ENCODE measurements at places on chromosomes 1 and 21.

GRCh38 chr1:20078171-20078651 lies 8.2 kb downstream of the PLA2G5 start:
- DNase-seq = no peak

GRCh38 chr1:100862591-100862990 lies 32.1 kb downstream of the EXTL2 start:
- DNase-seq = no peak

GRCh38 chr1:160885042-160885441 lies at the start of gene ITLN1:
Gene ITLN1 (minus strand): TSS chr1:160885180. CDS start chr1:160884877, 303 bp downstream.
- DNase-seq = no peak

DNA sequence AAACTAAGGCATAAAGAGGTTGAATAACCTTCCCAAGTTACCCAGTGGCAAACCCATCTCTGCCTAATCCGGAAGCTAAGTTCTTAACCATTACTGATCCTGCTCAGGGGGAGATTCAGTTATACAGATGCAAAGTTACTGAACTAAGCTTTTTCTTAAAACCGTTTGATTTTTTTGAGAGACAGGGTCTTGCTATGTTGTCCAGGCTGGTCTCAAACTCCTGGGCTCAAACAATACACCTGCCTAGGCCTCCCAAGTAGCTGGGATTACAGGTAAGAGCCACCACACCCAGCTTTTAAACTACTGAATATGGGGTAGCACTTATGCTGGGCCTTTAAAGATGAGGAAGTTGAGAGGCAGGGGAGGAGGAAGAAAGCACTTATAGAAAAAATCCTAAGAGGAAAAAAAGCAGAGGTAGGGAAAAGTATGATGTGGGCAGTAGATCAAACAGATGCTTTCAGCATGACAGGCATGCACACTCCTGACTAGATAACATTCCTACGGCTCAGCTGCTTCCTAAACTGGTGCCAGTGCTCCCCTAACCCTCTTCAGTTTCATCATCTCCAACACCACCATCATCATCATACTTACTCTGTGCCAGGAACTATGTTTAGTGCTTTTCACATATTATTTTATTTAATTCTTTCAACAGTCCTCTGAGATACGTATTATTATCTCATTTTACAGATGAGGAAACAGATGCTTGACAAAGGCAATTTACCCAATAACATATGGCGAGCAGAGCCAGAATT lies 5.8 kb downstream of the PAFAH2 start:
- no peak for DNase-seq

DNA sequence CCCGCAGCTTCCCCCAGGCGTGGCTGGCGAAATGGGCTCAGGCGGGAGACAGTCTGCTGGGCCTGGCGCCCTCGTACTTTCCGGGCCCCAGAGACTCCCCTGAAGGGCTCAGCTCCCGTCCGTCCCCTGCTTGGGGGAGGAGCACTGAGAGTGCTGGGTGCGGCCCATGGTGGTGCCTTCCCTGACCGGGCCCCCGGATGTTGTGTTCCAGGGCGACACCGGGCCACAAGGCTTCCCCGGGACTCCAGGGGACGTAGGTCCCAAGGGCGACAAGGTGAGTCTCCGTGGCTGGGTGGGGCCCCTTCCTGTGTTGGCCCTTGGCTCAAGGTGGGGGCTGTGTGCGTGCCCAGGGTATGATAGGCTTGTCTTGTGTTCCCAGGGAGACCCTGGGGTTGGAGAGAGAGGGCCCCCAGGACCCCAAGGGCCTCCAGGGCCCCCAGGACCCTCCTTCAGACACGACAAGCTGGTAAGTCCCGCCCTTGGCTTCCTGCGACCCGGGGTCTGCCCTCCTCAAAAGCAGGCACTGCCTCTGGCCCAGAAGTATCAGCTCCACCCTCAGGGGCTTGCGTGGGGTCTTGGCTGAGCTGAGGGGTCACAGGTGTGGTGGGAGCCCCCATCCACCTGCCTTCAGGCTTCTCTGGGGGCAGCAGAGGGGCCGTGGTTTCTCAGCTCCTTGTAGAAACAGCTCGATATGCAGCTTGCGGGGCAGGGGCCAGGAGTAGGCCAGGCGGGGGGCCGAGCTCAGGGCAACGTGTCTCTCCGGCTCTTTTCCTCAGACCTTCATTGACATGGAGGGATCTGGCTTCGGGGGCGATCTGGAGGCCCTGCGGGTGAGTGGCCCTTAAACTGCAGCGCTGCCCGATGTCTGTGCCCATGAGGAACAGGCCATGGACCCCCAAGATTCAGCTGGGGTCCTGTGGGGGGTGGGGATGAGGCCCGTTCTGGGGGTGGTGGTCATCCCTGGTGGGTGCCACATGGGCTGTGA lies 62.3 kb downstream of the SLC19A1 start:
- DNase-seq = no peak

DNA sequence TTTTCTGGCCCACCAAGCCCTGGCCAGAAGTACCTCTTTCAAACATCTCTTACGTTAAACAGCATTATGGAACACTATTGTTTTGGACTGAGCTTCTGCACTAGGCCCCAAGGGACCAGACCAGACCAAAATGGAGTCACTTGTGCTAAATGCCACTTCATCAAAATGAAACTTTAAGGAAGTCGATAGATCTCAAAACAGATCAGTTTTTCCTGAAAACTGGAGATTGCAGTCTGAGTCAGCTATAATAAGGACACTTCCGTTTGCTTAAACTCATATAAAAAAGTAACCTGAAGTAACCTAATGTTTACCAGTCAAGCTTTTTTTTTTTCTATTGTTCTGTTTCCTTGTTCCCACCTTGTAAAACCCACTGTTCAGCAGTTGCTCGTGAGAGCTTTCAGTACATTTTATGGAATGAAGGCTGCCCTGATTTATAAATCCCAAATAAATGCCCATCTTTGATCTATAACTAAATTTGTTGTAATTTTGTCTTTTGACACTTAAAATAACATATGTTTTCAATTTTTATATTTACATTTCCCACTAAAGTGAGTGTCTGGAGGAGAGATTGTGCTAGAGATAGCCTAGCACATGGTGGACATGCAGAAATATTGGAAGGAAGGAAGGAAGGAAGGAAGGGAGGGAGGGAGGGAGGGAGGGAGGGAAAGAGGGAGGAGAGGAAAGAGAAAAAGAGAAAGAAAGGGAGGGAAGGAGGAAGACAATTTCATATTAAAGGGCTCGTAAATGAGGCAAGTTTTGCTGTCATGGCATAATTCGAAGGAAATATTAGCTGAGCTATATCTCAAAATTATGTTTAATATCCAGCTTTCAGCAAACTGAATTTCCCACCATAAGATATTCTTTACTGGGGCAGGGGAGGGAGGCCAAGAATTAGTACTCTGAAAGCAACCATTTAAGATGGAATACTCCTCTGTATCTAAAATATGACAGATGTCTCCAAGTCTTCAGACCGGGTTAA lies 77.0 kb upstream of the CXADR start:
- DNase-seq = no peak

- DNase-seq = no peak
Observed at GRCh38 chr1:247487057-247487456, 29.2 kb upstream of the OR2B11 start.

GRCh38 chr1:25795946-25796810 lies 3.8 kb upstream of the SELENON start:
- DNase-seq = no peak

DNA sequence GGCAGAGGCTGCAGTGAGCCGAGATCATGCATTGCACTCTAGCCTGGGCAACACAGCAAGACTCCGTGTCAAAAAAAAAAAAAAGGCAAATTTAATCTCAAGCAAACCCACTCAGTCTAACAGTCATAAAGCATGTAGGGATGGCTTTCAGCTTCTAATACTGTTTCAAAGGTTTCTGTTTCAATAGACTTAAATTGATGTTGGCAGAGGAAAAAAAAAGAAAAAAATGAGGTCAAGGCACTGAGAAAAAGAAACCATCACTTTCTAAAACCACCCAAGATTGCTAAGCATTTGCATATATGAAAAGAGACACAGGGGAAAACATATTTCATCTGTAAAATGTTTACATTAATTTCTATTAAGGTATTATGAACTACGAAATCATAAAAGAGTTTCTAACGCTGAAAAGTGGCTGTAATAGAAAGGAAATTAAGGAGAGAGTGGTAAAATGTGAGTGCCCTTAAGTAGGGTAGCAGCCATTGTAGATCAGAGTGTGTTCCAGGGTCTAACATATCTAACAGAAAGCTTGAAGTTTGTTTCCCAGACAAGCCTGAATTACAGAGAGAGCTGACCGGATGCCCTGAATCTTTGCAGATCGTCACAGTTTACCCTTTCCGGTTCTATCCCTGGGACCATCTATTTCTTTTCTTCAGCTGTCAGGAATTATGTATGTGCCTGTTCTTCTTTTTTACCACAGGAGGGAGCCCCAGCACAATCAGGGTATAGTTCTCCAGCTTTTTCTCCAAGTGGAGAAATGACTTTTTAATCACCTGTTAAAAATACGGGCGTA lies 70.0 kb downstream of the PLD5 start:
- DNase-seq = peak; percentile 7

- DNase-seq = no peak
Observed at GRCh38 chr1:182054698-182055326, 6.7 kb downstream of the ZNF648 start.

- no peak for DNase-seq
Observed at GRCh38 chr21:41977034-41977950, 23.5 kb upstream of the C2CD2 start.

DNA sequence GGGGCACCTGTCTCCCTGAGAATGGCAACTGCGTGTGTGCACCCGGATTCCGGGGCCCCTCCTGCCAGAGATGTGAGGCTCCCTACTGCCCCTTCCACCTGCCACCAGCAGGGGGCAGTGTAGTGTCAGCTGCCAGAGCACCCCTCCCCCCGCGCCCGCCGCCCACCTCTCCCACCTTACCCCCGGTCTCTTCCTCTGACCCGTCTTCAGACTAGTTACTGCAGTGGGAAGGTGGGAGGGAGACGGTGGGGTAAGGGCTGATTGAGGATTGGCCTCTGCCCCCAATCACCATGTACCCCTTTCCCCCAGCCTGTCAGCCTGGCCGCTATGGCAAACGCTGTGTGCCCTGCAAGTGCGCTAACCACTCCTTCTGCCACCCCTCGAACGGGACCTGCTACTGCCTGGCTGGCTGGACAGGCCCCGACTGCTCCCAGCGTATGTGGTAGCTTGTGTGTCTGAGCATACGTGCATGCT lies 10.1 kb upstream of the LRRC71 start:
- no peak for DNase-seq

GRCh38 chr1:56890229-56890628 lies 35.6 kb downstream of the C8A start:
- no peak for DNase-seq

DNA sequence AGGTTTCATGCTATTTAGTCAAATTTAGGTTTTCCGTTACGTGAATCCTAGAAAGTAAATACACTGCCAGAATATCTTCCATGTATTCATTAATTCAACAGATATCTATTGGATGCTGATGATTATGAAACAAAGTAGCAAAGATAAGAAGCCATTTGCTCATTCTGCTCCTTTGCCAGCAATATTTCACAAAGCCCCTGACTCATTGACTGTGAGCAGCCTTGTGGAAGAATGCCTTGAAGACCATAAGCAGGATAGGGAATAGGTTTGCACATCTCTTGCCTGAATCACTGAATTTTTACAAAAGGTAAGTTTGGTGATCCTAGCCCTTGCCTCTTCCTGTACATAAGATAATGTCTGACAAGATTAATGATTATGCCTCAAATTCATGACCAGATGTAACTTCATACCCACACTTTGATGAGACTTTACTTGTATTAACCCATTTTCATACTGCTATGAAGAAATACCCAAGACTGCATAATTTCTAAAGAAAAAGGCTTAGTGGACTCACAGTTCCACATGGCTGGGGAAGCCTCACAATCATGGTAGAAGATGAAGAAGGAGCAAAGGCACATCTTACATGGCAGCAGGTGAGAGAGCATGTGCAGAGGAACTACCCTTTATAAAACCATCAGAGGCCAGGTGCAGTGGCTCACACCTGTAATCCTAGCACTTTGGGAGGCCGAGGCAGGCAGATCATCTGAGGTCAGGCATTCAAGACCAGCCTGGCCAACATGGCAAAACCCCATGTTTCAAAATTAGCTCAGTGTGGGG lies 1.6 kb upstream of the PIGK start:
- no peak for DNase-seq

DNA sequence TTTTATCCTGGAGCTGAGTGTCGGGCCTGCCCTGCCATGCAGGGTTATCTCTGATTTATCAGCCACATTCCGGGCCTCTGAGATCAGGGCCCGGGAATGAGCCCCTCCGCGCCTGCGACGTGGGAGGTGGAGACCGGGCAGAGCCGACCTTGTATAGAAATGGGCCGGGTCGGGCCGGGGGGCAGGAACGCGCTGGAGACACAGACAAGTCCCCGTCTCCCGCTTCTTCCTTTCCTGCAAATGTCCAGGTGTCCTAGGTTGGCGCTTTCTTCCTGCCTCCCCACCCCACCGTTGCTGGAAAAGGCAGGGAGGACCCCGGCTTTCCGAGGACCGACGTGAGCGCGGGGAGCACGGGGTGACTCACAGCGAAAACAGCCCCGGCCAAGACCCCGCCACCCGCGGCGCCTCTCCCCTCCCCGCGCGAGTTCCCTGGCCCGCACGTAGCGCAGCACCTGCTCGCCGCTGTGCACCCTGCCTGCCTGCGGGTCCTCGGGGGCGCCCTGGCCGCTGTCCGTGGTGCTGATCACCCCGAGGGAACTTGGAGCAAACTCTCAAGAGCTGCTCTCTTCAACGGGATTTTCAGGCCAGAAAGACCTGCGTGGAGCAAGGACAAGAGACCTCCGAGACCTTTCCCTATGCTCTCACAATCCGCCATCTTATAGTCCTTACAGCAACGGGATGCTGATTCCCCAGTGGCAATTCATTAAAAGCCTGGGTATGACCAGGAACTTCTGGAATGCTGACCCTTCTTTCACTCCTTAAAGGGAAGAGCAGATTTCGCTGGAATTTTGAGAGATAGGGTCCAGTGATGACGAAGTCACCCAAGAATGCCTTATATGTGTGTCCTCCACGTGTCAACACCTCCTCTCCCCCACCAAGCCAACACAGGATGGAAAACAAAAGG lies 475 bp upstream of the NPPB start:
- no peak for DNase-seq

GRCh38 chr21:34795548-34796180 lies 126.9 kb downstream of the CLIC6 start:
- no peak for DNase-seq

DNA sequence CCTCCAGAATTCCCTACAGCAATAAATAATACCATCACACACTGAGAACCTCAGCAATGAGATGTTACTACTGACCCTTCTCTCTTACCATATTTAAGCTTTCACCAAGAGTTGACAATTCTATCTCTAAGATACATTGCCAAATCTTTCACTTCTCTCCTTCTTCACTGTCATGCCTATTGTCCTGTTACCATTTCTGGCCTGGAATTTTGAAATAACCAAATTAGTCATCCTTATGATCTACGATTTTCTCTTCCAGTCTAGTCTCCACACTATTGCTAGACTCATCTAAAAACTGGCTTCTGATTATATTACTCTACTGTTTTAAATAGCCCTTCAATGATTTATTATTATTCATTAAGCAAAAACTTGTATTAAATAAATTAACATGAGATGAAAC lies 656.1 kb upstream of the ADGRL4 start:
- DNase-seq = no peak

GRCh38 chr1:2971101-2971501 lies 50.2 kb upstream of the ACTRT2 start:
- no peak for DNase-seq
